Activated T-cell treated with anti-CD3 and anti-CD28 coated beads for 4 hours (primary cell): ENCODE measurements at places on chromosomes 13 and 19.

DNA sequence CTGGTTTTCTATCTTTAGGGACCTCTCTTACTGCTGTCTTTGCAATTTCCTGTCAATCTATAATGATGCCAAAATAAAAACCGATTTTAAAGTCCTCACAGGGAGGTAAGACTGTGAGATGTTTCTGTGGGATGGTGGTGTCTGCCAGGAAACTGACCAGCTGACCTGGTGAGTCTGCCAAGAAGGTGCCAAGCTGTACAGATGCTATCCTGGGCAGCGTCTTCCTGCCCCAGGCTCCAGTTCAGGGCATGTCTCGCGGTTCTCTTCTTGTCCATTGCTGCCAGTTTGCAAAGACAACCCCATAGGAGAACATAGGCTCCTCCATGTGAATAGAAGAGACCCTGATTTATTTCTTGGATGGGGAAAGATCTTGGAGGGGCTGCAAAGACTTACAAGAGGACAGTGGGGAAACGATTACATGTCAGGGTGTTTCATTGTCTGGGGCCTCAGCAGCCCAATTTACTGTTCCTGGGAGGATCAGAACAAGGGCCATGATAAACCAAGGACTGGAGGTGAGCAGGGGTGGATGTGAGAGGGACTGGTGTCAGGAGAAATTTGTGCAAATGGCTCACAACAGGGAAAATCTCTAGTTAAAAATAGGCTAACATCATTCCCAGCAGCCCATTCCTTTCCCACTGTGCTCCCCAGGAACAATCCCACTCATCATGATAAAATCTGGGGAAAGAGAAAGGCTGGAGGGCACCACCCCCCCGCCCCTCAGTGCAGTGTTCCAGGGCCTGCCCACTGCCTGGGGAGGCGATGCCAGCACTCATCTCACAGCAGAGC lies 42.7 kb upstream of the VSTM2B start:
- DNase-seq = no peak

GRCh38 chr13:21735701-21736401 lies 65.0 kb downstream of the FGF9 start:
- no peak for DNase-seq

- no peak for DNase-seq
These were observed 19.9 kb downstream of the PPP5C start for GRCh38 chr19:46366620-46367292.

GRCh38 chr13:21434588-21434987 lies 24.5 kb downstream of the ZDHHC20 start:
- DNase-seq = no peak

- no peak for DNase-seq
These were observed 349.0 kb downstream of the EFNB2 start for GRCh38 chr13:106186366-106187030.

- peak; percentile 14 for DNase-seq
These were observed 40.8 kb upstream of the ISYNA1 start for GRCh38 chr19:18478545-18479311.

DNA sequence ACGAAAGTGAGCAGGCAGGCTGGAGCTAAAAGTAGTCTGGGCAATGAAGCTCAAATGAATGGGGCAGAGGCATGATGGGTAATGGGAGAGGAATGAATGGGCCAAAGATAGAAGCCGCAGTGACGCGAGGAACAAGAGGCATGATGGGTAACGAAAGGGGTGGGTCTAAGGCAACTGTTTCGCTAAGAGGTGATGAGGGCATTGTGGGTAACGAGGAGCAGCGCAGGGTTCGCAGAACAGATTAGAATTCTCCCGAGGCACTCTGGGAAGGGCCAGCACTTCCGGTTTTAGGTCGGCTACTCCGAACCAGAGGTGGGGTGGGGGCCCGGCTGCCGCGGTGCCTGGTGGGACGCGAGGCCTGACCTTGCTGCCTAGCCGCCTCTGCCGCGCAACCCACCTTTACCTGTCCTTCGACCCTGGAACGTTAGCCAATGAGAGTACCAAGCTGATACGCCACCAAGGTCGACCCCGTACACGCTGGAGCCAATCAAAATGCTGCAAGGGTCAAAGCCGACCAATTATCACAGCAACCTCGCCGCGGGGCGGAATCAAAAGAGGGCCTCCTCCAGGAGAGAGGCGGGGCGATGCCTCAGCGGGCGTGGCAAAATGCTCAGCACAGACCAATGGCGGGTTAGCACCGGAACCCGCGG lies 563 bp upstream of the TOMM40 start:
- DNase-seq = no peak

GRCh38 chr13:92362717-92363116 lies 863.9 kb upstream of the GPC6 start:
- DNase-seq = no peak

GRCh38 chr19:13621413-13621812 lies 115.1 kb upstream of the CACNA1A start:
- DNase-seq = no peak

DNA sequence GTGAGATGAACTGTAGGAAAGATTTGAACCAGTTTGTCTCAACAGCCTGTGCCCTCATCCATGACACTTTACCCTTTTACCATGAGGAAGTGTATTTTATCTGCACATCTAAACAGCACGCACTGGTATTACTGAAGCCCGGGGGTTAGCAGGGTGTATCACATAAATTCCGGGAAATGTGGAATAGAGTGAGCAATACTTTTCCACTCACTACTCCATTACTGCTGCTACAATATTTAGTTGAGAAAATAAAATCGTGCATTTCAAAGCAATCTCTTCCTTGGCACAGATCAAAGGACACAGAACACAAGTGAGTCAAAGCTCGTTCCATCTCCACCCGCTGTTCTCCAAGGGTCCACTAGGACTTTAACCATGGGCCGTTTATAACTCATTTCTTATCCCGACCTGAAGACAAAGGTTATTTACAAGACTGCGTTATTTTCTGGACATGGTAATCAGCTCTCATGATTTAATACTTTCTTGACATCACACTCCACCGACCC lies 35.2 kb downstream of the STK24 start:
- DNase-seq = no peak

GRCh38 chr19:4878491-4878968 lies 11.1 kb upstream of the PLIN3 start:
- no peak for DNase-seq
